ENCODE measurements at places on chromosomes 5 and 9.

- DNase-seq: peak; percentile 45
Observed at GRCh38 chr9:35114840-35115628, 628 bp downstream of the ATOSB start.

GRCh38 chr5:5711112-5711511 is 288.6 kb downstream of the ICE1 start:
- no peak for DNase-seq

GRCh38 chr5:78056053-78056452 is 238.4 kb downstream of the AP3B1 start:
- DNase-seq: no peak

- DNase-seq: no peak
Observed at GRCh38 chr9:37972351-37972848, 68.5 kb upstream of the SLC25A51 start.

- no peak for DNase-seq
Observed at GRCh38 chr5:148559461-148559860, 94.9 kb downstream of the HTR4 start.

DNA sequence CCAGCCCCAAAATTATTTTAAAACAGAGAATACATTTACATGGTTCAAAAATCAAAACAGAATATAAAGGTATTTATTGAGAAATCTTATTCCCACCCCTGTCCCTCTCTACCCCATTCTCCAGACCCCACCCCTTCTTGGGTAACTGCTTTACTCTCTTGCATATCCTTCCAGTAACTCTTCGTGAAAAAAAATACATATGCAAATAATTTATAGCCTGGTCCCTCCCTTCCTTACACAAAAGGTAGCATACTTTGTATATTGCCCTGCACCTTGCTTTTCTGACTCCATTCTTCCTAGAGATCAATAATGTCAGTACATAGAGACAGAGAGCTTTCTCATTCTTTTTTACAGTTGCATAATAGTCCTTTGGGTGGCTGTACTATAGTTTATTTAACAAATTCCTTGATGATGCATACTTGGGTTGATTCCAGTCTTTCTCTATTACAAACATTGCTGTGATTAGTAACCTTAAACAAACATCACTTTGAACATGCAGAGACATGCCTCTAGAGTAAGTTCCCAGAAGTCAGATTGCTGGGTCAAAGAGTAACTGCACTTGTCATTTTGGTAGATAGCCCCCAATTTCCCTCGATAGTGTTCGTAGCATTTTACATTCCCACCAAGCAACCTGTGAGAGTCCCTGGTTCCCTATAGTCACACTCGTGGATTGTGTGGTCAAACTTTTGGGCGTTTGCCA is 47.9 kb downstream of the STOM start:
- peak; percentile 33 for DNase-seq

- no peak for DNase-seq
Observed at GRCh38 chr5:148778882-148779281, 47.5 kb upstream of the ADRB2 start.

DNA sequence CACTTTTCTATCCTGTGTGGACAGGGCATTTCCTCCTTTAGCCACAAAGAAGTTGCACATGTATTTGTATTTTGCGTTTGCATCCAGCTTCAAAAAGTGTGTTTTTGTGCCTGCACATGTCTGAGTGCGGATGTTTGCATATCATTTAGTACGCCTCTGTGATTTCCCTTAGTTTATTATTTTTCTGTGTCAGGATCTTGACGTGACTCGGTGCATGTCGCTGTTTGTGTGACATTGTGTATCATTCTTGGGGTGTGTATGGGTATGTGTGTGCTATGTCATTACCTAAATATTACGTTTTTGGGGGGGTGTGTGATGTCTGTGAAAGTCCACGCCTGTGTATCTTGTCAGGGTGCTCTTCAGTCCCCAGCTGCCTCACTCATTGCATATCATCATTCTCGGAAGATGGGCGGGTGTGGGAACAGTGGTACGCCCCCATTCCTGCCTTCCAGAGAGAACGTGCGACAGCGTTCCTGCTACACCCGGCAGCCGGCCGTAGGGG is 416 bp upstream of the PAIP2 start:
- DNase-seq: no peak
